ENCODE measurements at places on chromosomes 7 and 10.

DNA sequence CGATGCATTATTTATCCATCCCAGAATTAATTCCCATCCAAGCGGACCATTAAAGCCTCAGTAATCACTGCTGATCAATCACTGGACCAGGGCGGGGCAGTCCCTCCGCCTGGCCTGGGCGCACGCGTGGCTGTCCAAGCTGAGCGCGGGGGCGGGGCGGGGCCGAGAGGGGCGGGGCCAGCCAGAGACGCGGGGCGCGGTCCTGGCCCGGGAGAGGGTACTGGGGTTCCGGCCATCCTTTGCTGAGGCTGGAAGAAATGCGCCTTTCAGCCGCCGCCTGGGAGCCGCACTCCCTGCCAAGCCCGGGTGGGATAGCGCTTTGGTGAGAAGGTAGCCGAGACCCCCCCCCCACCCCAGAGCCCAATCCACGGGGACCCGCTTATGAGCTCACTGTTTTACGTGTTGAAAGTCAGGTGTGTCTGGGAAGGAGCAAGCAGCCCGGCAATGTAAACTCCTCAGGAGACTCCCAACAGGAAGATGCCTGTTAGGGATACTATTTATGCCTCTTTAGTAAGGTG, at the start of gene ARHGAP22:
TSS of gene ARHGAP22 (minus strand) at position 83 of the 518 bp plus-strand sequence. CDS start 277 bp downstream, outside the sequence.
- DNase-seq = peak; percentile 79

DNA sequence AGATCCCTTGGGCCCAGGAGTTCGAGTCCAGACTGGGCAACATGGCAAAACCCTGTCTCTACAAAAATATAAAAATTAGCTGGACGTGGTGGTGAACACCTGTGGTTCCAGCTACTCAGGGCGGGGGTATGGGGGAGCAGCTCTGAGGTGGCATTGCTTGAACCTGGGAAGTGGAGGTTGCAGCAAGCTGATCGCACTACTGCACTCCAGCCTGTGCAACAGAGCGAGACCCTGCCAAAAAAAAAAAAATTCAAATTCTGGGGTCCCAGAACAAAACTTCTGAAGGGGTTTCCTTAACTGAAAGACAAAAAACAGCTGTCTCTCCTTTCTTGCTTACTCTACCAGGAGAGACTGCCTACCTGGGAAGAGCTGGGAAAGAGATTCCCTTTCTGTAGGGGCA, 27.0 kb downstream of the DNMBP start:
- no peak for DNase-seq

DNA sequence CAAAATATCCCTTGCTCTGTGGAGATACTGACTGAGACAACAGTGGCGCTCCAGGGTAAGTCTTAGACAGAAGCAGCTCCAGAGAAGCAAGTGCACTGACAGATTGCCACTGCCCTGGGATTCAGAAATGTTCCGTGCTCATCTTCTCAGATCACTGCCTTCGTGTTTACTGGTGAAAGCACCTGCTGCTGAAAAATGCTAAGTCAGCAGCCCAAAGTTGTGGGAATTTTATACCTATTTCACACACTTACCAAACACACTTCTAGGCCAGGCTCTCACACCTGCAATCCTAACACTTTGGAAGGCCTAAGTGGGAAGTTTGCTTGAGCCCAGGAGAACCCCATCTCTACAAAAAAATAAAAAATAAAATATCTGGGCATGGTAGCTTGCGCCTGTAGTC, 63.2 kb upstream of the DLX6 start:
- DNase-seq = no peak

DNA sequence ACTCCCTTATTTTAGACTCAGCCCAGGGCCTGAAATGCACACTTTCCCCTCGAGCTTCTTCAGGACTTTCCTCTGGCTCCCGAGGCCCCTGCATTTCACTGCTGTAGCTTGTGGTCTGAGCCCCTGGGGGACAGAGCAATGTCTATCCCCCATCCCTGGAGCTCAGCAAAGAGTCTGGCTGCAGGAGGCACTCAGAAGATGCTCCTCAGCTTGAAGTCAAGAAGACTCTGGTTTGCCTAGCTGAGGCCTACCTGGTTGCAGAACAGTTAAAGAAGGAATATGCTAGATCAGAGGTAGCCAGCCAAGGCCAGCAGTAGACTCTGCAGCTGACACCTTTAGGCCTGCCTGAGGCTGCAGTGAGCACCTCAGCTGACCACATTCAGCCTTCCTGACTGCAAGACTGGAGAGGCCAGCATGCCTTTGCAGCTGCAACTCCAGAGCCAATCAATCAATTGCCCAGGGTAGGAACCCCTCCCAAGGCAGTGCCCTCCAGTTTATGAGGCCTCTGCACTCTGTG, 36.9 kb upstream of the IKZF1 start:
- no peak for DNase-seq

- DNase-seq = no peak
These were observed 29.5 kb upstream of the COBL start for GRCh38 chr7:51346126-51346525.

GRCh38 chr10:113480851-113481502, 71.9 kb upstream of the HABP2 start:
- no peak for DNase-seq

- DNase-seq = no peak
These were observed 46.8 kb downstream of the PIK3AP1 start for GRCh38 chr10:96673318-96674099.

GRCh38 chr7:93016681-93017381, 100.9 kb downstream of the SAMD9 start:
- no peak for DNase-seq

DNA sequence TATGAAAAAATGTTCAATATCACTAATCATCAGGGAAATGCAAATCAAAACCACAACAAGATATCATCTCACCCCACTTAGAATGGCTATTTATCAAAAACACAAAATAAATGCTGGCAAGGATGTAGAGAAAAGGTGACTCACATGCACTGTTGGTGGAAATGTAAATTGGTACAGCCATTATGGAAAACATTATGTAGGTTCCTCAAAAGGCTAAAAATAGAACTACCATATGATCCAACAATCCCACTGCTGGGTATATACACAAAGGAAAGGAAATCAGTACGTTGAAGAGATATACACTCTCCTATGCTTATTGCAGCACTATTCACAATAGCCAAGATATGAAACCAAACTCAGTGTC, 50.2 kb downstream of the CDK1 start:
- DNase-seq = no peak

DNA sequence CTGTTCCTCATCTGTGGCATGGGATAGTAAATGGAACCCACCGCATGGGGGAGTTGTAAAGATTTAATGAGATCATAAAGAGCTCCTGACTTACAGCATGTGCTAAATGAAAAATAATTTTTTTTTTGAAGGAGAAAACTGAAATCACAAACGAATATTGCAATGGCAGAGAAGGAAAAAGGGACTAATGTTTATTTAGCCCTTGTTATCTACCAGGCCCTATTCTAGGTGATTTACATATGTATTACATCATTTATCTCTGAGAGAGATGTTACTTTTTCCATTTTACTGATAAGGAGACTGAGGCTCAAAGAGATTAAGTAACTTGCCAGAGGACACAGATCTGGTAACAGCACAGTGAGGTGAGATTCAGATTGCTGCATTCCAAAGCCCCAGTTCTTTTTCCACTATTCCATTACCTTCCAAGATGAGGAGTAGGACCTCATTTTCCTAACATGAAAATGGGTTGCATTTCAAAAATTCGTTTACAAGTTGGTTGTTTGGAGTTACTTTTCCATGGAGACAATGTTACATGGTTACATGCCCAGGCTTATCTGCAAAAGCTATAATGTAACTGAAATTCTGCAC, 28.6 kb downstream of the VCL start:
- DNase-seq = no peak

- DNase-seq = no peak
These were observed 115.5 kb downstream of the SPAG6 start for GRCh38 chr10:22460531-22461403.

GRCh38 chr7:105319578-105319977, 69.1 kb downstream of the SRPK2 start:
- no peak for DNase-seq

DNA sequence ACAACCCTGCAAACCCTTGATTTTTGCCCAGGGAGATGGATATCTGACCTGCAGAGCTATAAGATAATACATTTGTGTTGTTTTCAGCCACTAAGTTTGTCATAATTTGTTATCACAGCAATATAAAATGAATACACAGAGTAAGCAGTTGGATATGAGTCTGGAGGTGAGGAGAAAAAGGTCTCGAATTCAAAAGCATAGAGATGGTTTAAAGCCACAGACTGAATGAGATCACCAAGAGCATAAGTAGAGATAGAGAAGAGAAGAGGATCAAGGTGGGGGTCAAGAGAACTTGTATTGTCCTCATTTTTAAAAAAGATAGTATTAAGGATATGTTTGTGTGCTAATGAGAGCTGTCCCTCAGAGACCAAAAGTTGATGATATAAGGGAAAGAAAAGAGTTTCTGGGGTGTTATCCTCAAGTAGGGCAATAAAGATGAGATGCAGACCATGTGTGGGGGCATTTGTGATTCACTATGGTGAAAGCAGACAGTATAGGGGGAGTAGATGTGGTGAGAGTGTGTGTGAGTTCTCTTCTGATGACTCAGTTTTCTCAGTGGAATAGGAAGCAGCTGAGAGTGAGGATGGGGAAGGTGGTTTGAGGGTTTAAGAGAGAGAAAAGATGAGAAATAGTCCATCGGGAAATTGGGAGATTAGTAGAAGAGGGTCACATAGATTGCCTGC, 25.8 kb upstream of the PCGF5 start:
- no peak for DNase-seq

DNA sequence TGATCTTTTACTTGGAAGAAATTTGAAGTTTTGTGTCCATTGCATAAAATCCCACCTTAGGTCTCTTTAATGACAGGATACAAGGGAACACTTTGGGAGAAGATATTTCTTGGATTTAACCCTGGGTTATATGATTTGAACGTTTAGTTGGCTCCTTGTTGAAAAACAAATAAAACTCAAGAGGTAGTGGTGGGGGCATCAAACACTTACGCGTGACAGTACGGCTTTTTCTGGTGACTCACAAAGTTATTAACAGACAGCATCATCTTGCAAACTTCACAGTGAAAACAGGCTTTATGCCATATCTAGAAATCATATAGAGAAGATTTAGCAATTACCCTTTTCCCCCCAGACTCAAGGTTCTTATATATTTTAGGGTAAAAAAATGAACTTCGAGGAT, 699 bp downstream of the NRAP start:
- DNase-seq = no peak

DNA sequence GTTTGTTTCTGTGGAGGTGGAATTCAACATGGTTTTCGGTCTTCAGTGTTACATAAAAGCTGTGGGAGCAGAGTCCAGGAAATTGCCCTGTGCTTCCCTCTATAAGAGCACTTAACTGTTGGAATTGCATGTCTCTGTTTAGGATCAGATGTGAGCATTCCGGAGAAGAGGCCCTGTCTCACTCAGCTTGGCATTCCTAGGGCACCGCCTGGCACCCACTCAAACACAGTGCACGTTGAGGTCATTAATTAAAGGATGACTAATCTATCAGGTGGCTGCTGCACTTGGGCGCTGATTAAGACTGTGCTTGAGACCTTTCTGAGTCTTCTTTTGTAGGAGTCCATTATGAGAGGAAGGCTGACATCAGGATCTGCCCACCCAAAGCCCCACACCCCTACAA, 82.8 kb upstream of the VIPR2 start:
- no peak for DNase-seq
